EL (cell line): ENCODE measurements at places on chromosomes 2 and 18.

DNA sequence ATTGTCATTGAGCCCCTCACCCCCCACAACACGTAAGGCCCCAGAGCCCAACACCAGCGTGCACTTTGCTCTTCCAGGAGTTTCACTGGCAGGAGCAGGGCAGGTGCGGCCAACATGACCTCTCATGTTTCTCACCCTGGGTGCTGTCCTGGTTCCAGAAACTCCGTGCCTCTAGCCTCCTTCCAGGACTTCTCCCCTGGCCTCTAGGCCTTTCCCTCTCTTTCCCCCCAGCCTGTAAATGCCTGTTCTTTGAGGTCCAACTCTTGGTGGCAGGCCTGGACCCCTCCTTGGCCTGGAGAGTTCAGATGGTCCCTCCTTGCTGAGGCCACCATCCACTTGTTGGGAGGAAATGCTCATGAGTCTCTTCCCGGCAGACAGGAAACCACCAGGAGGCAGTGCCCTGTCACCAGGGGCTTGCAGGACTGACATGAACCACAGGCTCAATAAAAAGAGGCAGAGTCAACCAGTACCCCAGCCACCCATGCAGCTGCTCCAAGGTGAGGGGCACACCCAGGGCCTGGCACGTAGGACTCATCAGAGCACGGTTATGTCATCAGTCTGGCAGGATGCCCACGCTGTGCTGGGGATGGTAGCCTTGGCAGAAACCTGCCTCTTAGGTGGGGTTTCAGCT lies 1.5 kb downstream of the MALL start:
- no peak for DNase-seq

GRCh38 chr2:158719403-158719802 lies 75.7 kb upstream of the DAPL1 start:
- DNase-seq: no peak

- no peak for DNase-seq
Observed at GRCh38 chr2:67006373-67006960, 390.7 kb upstream of the ETAA1 start.

- DNase-seq: no peak
Observed at GRCh38 chr18:1811282-1811681, 760.0 kb downstream of the METTL4 start.

DNA sequence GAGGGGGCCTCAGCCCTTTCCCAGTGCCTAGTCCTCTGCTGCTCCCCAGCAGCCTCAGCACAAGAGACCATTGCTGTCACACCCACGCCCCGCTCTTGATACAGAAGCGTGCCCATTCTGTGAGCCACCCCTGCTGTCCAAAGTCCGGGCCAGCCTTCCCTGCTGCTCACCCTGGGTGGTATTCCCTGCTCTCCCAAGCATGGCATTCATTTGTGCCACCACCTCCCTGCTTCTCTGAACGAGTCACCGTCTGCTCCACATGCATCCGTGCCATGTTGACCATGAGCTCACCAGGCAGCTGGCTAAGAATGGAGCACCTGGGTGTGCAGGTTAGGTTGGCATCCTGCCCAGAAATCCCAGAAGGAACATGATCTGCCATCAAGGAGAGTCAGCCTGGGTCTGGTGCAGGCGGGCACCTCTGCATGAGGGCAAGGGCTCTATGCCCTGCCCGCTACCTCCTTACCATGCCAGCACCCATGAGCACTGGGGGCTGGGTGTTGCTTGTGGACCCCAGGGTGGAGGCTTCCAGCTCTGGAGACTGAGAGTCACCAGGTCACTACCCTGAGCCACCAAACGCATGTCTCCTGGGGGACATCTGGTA lies 63.0 kb downstream of the TWIST2 start:
- DNase-seq: no peak
